Activated T-helper 1 cell treated with anti-CD3 and anti-CD28 coated beads, Interleukin-2, amount 50 U/mL, for 16 hours (primary cell): ENCODE measurements at places on chromosomes 7 and 10.

GRCh38 chr10:101965075-101965765, 90.8 kb downstream of the ARMH3 start:
- no peak for DNase-seq

GRCh38 chr10:109737626-109738025, 185.7 kb downstream of the XPNPEP1 start:
- DNase-seq = no peak

- DNase-seq = no peak
Measured at GRCh38 chr10:78451592-78451991, 417.9 kb downstream of the RPS24 start.

DNA sequence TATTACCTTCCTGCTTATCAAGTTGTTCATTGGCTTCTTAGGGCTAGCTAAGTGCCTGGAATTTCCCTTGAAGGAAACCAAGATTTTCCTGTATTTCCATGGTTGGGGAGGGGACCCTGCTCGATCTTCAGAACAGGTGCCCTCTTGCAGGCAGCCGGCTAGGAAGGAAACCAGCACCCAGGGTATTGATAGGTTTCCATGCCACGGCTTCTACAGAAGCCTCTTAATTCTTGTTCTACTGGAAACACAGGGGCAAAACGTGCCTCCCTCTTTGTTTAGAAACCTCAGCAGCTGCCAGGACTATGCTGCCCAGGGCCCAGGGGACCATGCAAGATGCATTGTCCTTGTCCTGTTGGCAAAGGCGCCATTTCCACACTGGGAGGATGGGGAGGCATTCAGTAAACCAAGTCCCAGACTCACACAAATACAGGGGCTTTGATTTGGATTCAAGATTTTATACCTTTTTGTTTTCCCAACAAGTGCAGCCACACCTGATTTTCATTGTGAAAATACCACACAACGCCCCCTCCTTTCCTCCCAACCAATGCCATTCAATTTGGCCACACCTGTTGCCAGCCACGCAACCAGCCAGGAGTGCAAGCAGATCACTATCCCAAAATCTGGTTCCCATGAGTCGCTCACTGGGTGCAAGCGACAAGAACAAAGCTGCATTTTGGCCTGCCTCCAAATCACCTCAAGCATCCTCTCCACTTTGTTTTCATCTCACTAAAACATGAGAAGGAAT, 29.6 kb downstream of the C10orf71 start:
- DNase-seq = no peak

DNA sequence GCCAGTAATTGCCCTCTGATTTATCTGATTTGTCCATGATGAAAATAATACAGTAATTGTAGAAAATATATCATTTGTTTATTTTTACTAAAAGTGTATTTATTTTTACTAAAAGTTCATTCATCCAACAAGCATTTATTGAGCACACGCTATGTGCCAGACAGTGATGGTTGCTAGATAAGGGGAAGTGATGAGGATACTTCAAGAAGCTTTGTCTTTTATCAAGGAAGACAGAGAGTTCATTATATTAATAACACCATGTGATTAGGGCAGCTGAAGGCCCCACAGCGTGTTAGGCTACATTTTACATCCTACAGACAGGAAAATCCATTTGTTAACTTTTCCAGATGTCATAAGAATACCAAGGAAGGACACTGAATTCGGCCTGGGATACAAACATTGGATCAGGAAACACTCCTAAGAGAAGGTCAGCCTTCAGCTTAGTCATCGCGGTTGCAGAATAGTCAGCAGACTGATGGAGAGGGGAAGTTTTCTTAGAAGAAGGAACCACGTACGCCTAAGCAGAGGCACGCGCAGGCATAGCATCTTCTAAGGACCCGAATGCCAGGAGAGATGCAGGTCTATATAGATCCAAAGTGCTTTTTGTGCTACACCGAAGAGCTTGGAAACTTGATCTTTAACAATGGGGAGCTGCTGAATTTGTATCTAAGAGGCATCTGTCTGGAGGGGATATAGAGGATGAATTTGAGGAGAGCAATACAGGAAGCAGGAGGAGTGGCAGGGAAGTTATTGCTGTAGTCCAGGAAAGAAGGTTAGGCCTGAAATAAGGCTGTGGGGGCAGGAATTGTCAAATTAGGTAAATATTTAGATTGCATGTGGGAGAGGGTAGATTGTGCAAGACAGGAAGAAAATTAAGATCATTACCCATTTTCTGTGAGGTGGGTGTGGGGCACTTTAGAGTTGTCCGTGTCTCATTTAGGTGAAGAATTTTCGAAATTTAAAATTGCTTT, 85.7 kb downstream of the LRGUK start:
- no peak for DNase-seq

DNA sequence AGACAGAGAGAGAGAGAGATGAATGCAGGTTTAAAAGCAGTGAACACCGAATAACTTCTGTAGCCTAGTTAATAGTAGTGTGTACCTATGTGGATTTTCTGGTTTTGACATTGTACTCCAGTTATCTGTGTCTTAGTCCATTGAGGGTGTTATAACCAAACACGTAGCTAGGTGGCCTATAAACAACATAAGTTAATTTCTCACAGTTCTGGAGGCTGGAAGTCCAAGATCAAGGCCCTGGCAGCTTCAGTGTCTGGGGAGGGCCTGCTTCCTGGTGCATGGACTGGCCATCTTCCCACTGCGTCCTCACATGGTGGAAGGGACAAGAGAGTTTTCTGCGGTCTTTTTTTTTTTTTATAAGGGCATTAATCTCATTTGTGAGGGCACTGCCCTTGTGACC, 23.5 kb downstream of the AOC1 start:
- no peak for DNase-seq

DNA sequence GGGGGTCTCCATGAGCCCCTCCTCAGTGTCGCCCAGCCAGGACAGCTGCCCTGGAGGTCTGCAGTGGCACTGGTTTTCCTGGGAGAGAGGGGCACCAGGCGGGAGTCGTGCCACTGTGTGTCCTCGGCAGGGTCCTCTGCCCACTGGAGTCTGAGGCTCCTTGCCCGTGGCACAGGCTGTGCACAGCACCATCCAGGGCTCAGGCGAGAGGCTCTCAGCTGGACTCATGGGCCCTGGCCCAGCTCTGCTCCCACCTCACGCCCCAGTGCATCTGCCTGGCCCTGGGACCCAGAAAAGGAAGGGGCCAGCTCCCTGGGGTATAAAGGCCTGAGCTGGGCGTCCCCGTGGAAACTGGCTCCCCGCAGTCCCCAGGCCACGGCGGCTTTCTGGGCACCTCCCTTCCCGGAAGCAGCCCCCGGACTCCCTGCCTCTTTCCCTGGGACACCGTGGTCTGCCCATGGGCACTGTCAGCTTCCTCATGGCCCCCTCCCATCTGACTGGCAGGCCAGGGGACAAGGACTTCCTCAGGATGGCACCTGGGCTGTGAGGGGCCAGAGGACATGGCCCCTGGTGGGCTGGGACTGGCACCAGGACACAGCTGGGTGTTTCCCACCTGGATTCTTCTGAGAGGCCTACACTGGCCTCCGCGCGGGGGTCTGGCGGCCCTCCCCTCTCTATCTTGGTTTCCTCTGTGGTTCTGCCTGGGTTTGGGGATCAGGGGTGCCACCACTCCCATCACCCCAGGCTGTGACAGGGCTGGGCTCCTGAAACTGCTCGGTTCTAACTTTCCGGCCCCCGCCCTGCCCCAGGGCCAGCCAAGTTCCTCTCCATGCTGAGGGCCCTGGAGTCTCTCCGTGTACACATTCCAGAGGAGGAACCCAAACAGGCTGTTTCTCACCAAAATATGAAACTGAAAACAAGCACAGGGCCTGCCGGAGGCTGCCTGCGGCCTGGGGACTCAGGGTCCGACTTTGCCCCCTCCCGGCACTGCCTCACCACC, 5.5 kb downstream of the FOXL3 start:
- DNase-seq = no peak

GRCh38 chr7:41065663-41066062, 637.2 kb downstream of the INHBA start:
- no peak for DNase-seq

GRCh38 chr10:27192284-27192683, 37.1 kb downstream of the MASTL start:
- no peak for DNase-seq

GRCh38 chr10:123445261-123445775, 220.8 kb upstream of the GPR26 start:
- DNase-seq = no peak

- DNase-seq = no peak
Measured at GRCh38 chr7:133934977-133935330, 192.2 kb upstream of the LRGUK start.

DNA sequence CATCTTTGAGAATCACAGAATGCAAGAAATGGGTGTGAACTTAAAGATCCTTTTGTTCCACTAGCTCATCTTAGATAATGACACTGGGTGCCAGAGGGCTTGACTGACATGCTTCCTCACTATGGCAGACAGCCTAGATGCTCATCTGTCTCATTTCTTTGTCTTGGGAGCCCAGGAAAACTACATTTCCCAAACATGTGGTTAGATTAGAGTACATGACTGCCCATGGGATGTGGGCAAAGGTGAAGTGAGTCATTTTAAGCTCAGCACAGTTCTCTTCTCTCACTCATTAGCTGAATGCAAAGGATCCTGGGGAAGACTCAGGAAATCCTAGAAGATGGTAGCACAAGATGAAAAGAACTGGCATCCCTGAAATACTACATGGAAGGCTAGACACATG, 32.5 kb upstream of the TBX20 start:
- DNase-seq = no peak

- no peak for DNase-seq
Measured at GRCh38 chr10:100036850-100037249, 27.1 kb upstream of the DNMBP start.

DNA sequence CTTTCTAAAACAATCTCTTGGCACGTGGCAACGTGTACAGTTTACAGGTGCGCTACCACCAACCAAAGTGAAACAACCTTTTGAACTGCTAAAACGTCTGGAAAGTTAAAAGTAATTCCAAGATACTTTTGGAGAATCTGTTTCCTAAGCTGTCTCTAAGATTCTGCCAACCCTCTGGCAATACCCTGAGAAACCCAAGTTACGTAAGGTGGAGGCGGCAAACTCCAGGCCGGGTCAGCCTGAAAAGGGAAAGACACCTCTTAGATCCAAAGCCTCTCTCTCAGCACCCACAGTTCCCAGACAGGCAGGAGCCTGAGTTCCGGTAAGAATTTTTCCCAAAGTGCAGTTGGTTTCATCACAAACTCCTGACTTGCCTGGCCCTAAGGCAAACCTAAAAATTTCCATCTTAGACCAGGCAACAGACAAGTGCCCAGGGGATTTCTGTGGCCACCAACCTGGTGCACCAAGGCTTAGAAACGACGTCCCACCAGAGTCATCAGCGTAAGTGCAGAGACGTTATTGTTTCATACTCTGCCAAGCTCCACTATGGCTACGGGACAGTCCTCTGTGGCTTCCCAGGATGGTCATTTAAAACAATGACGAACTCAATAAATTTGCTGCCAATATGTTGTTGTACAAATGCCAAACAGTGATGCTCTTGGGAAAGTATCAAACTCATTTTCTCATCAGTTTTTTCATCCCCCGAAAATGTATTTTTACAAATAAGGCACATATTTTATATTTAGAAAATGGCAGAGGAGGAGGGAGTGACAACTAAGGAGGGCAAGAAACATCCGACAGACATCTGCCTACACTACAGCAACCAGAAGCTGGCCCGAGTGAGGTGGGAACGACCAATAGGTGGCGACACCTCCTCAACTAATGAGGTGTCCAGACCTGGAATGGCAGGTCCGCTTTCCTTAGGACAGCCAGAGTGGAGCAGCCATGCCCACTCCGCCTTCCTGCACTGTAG, 205.8 kb upstream of the FRMD4A start:
- no peak for DNase-seq

DNA sequence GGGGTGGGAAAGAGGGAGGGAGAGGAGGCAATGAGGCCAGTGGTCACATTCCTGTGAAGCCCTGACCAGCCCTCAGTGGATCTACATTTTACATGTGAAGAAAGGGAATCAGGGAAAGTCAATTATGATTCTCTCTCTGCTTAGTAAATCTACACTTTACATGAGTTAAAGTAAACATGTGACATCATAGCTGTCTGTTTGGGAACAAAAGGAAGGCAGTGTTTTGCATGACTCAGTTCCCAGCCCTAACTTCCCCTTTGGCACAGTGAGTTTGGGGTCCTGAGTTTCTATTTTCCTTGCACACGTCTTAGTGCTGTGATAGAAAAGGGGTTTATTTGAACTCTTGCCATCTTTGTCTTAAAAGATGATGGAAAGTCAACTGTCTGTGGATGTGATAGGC, 615.1 kb downstream of the SDK1 start:
- no peak for DNase-seq

DNA sequence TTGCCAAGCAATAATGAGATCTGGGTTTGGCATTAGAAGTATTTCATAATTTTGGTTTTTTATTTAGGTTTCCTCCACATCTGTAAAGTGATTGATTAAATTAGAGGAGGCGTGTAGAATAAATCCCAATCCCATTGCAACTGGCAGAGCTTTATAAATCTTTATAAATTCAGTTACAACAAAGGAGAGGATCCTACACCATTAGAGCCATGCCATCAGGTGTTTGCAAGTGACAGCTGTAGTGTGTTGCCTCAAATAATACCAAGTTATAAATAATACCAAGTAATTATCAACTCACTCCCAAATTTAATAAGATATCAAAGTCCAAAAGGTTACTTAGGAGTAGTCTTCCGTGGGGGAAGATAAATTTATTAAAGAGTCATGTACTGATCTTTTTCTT, 62.2 kb downstream of the PODXL start:
- DNase-seq = no peak

DNA sequence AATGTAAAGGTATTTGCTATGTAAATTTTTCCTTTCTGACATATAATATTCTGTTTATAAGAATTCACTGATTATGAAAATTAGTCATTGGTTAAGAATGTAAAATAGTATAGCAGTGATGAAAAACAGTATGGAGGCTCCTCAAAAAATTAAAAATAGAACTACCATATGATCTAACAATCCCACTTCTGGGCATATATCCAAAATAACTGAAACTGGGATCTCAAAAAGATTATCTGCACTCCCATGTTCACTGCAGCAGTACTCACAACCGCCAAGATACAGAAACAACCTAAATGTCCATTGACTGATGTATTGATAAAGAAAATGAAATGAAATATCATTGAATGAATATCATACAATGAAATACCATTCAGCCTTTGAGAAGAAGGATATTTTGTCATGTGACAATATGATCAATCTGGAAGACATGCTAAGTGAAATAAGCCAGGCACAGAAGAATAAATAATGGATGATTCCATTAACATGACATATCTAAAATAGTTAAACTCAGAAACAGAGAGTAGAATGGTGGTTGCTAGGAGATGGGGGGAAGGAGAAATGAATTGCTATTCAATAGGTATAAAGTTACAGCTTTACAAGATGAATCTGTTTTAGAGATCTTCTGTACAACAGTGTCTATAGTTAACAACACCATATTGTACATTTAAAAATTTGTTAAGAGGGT, 14.0 kb downstream of the C10orf88 start:
- DNase-seq = no peak

- no peak for DNase-seq
Measured at GRCh38 chr7:101972627-101973026, 155.2 kb downstream of the CUX1 start.

DNA sequence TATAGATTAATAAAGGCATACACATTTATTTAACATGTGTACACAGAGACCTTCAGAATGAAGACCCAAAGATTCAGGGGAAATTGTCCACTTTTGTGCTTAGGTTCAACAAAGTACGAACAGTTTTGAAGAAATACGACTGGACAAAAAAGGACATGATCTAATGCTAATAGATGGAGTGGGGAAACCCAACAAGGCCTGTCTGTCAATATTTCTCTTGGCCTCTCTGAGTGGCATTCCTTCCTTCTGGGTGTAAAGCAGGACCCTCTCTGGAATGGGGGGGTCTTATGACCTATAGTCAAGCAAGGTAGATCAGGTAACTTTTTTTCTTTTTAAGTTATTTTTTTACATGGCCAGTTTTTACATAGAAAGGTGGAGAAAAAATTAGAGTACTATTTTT, 222.3 kb upstream of the IGFBP3 start:
- DNase-seq = no peak
